ENCODE measurements at places on chromosomes 13 and 19. TPM values are rescaled to one million over a fixed set of nuclear protein-coding genes. Genes with fewer than 3 reads are reported as not detected.

Gene SBK2
- total RNA-seq, result not detected

Gene SOHLH2
- total RNA-seq, result not detected

Gene SLC7A9
- total RNA-seq, result not detected

Gene NDUFA3
- 11.7 TPM for total RNA-seq

Gene RUBCNL
- not detected for total RNA-seq

Gene KIR2DL1
- total RNA-seq, result not detected

Gene NLRP9
- total RNA-seq, result not detected

- peak; percentile 20 for DNase-seq
These were observed 56.0 kb upstream of the DOCK9 start for GRCh38 chr13:99033814-99034213.

GRCh38 chr19:46205183-46205984 is 24.2 kb upstream of the IGFL1 start:
- DNase-seq, result no peak

GRCh38 chr13:52713894-52714293 is 25.7 kb downstream of the CNMD start:
- no peak for DNase-seq

GRCh38 chr19:2237051-2237868 is 636 bp downstream of the SF3A2 start:
- DNase-seq, result no peak

DNA sequence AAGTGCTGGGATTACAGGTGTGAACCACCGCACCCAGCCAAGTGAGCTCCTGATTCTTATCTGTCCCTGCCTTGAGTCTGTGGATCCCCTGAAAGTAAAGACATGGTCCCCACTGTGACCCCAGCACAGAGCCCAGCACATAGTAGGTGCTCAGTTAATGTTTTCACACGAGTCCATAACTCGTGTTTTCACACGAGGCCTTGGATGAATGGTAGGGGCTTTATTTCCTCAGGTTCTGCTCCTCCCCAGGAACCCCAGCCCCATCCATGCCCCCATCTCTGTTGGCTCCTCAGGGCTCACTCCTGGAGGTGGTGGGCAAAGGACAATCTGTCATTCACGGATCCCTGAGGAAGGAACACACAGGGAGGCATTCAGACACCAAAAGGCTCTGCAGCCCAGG is 23.6 kb upstream of the PDE4C start:
- DNase-seq, result no peak

DNA sequence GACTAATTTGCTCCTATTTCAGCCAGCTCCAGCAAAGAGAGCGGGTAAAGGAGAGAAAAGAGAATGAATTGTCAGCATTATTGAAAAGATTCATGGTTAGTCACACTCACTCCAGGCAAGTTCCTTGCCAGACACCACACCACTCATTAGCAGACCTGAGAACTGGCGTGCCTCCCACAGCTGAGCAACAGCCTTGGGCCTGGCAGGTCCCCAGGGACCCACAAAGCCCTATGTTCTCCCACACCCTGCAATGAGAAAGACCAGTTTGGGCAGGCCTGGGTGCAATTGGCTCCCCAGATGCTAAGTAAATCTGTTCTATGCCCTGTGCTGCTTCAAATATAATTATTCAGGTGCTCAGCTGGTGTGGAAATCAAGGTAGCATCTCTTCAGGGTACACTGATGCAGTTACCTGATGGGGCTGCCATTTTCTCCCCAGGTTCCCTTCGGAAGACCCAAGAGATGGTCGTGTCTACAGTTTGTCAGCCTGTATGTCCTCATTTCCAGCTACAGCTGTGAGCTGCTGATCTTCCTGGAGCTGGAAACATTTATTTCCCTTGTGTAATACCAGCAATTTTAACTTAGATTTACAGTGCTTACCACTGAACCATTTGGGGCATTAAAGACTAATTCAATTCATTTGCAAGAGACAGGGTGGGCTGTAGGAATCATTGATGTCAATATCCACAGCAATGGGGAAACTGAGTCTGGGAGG is 405.0 kb downstream of the COG6 start:
- no peak for DNase-seq

- DNase-seq, result no peak
These were observed at the start of gene CDC42EP5 for GRCh38 chr19:54473071-54473891. Gene CDC42EP5 (minus strand): TSS chr19:54473296. CDS start chr19:54465547, 7,749 bp downstream.

DNA sequence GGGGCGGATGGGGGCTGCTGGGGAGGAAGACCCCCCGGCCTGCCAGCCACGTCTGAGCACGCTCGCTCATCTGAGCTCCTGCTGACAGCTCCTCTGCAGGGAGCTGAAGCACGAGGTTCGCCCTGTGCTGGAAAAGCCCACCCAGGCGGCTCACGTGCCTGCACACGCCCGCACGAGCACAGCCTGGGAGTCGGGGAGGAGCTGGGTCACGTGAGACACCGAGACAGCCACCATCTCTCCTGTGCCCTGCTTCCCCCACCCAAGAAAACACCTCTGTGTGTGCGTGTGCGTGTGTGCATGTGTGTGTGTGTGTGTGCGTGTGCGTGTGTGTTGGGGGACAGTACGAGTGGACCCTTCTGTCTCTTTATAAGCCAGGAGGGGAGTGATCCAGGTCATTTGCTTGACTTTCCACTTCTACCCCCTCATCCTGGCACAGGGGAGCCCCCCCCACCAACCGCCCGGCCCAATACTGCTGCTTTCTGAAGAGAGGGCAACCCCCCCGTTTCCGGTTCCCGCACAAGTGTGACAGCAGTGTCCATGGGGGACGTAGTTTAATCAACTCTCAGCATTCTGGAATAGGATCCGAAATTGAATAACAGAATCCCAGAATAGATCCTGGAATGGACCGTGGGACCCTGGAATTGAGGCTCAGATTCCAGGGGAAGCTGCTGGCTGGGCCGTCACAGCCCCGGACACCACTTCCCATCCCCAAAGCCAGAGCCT is 42.5 kb downstream of the CELF5 start:
- no peak for DNase-seq

- no peak for DNase-seq
These were observed 21.4 kb downstream of the NAXD start for GRCh38 chr13:110636701-110637201.

- DNase-seq, result no peak
These were observed 106.4 kb upstream of the UBL3 start for GRCh38 chr13:29956853-29957252.

DNA sequence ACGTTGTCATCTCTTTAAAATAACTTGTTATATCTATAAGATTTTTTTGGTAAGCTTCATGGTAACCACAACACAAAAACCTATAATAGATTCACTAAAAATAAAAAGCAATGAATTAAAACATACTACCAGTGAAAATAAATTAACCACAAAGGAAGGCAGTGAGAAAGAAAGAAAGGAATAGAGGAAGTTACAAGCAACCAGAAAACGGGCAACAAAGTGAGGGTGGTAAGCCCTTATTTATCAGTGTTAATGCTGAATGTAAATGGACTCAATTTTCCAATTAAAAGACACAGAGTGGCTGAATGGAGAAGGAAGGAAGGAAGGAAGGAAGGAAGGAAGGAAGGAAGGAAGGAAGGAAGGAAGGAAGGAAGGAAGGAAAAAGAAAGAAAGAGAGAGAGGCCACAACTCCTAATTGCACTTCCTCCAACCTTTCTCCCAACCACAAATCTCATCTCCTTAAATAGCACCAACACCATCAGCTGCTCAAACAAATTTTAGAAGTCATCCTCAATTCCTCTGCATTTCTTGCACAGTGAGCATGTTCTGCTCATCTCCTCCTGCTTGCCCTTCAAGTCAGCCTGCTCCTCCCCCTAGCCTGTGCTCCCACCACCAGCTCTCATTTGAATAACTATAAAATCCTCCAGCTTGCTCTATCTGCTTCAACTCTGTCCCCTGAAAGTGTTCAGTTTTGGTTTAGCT is 48.6 kb downstream of the CCNA1 start:
- DNase-seq, result no peak

Data from glomerular endothelial cell (primary cell).